Progenitor cell of endocrine pancreas (in vitro differentiated cells): ENCODE measurements at places on chromosomes 3 and 15. TPM values are rescaled to one million over a fixed set of nuclear protein-coding genes. Genes with fewer than 3 reads are reported as not detected.

The NR2F2 gene
- total RNA-seq = 40.3 and 48.6 TPM in 2 replicates

- H3K36me3 ChIP-seq = no peaks in the 10 kb centered on the region
- DNase-seq = no peak
- H3K27ac ChIP-seq = no peak overlapping the region
- no peaks in the 10 kb centered on the region for H3K27me3 ChIP-seq
Measured at GRCh38 chr3:51886447-51886846, 11.0 kb upstream of the IQCF5 start.

DNA sequence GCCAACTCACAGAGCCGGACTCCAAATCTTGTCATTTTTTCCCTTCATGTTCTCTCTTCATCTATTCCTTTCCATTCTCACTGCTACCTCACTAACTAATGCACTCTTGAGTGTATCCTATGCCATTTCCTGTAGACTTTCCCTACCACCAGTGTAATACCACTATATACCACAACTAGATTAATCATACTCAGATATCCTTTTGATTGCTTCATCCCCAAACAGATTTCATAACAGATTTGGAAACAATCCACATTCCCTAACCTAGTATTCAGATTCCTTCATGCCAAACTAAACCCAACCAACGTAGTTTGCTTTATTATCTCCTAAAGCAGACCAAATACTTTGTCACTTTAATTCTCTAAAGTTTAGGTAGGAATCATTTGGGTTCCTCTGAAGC, 2.6 kb upstream of the PLOD2 start:
- H3K4me1 ChIP-seq = peaks cover 35% of the 10 kb centered on the region
- DNase-seq = no peak
- H3K36me3 ChIP-seq = peaks cover 2% of the 10 kb centered on the region
- H3K27ac ChIP-seq = no peak overlapping the region
- peaks cover 24% of the 10 kb centered on the region for H3K27me3 ChIP-seq

GRCh38 chr3:100635273-100635701, 25.9 kb downstream of the ADGRG7 start:
- no peaks in the 10 kb centered on the region for H3K27me3 ChIP-seq
- H3K27ac ChIP-seq = peak overlapping the region; percentile 85
- no peaks in the 10 kb centered on the region for H3K36me3 ChIP-seq
- DNase-seq = peak; percentile 12

DNA sequence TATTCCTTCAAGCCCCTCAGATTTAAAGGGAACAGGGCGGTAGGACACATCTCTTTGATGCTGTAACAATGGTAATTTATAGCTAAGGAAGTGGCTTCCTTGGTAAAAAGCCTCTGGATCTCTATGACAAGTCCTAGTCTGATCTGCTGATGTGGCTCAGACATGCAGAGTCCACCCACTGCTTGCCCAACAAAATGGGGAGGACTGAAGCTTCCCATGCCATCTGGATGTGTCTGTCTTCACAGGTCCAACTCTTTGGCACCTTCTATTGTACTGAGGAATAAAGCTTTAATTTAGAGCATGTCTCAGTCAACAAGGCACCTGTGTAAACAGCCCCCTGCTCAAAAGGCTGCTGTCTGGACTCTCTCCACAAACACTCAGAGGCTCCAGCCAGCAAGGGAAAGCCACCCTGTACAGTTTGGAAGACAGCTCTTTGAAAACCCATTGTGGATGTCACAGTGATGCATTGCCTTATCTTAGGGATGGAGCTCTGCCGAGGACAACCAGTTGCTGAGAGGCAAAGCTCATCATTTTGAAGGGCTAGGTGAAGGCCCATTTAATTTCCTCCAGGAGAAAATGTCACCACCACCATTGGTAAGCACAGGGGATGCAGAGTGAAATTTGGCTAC, 348.6 kb upstream of the GRM7 start:
- H3K27ac ChIP-seq = no peak overlapping the region
- H3K4me3 ChIP-seq = no peak overlapping the region
- no peaks in the 10 kb centered on the region for H3K27me3 ChIP-seq
- no peaks in the 10 kb centered on the region for H3K4me1 ChIP-seq
- H3K36me3 ChIP-seq = peaks cover 1% of the 10 kb centered on the region
- no peak for DNase-seq

- H3K27ac ChIP-seq = no peak overlapping the region
- H3K27me3 ChIP-seq = no peaks in the 10 kb centered on the region
- DNase-seq = no peak
- no peak overlapping the region for H3K4me3 ChIP-seq
- peaks cover 11% of the 10 kb centered on the region for H3K4me1 ChIP-seq
Measured at GRCh38 chr3:138124188-138124587, 8.0 kb downstream of the A4GNT start.
